Activated T-helper 1 cell treated with anti-CD3 and anti-CD28 coated beads, Interleukin-2, amount 50 U/mL, for 16 hours (primary cell): ENCODE measurements at places on chromosomes 7 and 10.

DNA sequence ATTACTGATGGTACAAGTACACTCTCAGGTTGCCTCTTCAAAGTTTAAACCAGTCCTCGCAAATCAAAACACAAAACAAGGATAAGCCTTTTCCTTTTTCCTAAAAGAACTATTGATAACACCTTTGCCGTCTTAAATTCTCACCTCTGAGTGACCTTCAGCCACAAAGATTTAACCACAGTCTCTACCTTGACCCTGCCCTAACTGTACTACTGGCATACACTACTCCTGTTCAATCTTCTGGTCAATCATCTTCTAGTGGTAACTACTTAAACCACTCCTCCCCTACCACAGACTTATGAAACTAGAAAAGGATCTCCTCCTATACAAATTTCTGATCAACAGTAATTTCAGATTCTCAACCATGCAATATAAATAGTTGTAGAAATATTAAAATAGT lies 15.1 kb downstream of the UPF2 start:
- no peak for DNase-seq

DNA sequence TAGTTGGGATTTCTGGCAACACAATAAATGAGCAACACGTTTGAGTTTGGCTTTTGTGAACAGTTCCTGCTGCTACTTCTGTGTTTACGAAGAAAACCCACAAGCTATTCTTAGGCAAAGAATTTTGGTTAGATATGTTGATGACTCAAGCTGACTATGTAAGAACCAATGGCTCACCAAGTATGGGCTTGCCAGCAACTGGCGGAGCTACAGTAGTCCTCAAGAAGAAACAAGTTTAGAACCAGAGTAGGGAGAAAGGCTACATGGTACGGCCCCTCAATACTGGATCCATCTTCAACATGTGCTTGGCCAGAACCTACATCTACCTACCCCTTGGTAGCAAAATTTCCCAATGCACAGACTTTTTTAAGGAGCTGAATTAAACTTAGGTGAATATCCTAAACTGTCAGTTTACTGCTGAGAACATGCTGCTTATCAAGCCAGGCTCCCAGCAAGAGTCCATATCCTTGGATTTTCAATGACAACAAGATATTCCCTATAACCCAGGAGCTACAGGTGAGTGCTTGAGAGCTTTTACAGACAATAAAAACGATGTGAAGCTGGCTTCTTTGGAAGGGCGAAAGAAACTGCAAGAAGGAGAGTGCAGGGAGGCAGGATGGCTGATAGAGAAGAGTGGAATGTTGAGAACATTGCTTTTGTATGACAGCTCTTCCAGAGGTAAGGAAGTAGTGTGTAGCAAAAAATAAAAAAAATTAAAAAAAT lies 74.3 kb upstream of the ASAH2 start:
- no peak for DNase-seq

GRCh38 chr10:125017547-125018298 lies 75.8 kb downstream of the ZRANB1 start:
- DNase-seq: no peak

DNA sequence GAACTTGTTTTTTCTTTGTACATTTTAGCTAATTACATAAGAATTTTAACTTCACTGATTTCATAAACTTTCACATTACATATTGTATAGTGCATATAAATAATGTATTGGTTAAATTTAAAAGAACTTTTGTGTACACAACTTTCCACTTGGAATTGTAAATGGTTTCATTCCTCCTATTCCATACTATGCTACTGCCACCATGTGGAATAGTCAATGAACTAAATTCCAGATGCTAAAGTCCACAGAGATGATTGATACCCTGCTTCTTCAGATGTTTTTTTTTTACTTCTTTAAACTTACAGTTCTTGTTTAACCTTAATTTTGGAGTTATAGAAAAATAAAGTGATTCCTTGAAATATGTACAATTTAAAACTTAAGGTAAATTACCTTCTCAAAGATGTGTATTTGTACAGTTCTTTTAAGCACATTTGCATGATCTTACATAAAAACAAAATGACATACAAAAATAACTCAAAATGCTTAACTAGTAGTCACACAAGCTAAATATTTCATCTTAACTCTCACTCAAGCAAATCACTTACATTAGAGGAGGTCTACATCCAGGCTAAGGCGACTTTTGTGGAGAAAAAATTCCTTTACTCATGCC lies 247.6 kb upstream of the HGF start:
- DNase-seq: no peak

- no peak for DNase-seq
Observed at GRCh38 chr10:17010363-17011145, 119.1 kb downstream of the CUBN start.

DNA sequence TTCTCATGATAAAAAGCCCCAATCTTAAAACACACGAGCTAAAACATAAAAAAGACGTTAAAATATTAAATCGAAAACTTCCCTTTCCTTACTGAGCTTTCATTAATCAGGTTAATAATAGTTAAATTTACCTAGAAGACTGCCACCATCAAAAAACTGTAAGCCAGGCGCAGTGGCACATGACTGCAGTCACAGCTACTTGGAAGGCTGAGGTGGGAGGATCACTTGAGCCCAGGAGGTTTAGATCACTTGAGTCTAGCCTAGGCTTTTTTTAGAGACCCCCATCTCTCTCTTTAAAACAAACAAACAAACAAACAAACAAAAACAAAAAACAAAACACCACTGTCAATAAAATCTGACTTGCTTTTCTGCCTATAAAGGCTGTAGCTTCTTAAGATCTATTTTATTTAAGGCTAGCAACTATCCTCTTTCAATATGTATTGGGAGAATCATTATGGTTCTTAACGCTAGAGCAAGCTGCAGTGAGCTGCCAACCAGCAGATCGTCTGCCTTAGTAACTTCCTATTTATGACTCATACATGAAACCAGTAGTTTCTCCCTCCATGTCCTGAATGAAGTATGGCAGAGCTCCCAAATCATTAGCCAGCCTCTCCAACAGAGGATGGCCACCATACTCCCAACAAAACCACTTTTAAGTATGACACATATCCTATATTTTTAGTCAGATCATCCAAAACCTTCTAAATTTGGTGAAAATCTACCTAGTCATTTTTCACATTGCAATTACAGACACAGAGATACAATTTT lies 163.7 kb downstream of the SRPK2 start:
- no peak for DNase-seq

DNA sequence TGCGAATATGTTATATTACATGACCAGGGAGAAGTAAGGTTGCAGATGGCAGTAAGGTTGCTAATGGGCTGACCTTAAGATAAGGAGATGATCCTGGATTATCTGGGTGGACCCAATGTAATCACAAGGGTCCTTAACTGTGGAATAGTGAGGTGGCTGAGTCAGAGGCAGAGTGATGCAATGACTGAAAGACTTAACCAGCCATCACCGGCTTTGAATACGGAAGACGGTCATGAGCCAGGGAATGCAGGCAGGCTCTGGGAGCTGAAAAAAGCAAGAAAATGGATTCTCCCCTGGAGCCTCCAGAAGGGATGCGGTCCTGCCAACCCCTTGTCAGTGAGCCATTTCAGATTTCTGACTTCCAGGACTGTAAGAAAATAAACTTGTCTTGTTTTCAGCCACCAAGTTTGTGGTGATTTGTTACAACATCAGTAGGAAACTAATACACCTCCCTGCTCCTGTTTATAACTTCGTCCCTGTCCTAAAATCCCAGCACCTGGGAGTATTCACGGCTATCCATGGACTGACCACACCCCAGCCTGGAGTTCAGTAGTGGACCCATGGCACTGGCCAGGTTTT lies 4.6 kb upstream of the C10orf95 start:
- DNase-seq: no peak

GRCh38 chr10:75755528-75755927 lies 324.1 kb downstream of the LRMDA start:
- DNase-seq: no peak

GRCh38 chr7:41886901-41887311 lies 184.0 kb upstream of the INHBA start:
- DNase-seq: no peak
